Mucosa of descending colon (tissue), 3 donors: ENCODE measurements at places on chromosomes 13 and 19.

DNA sequence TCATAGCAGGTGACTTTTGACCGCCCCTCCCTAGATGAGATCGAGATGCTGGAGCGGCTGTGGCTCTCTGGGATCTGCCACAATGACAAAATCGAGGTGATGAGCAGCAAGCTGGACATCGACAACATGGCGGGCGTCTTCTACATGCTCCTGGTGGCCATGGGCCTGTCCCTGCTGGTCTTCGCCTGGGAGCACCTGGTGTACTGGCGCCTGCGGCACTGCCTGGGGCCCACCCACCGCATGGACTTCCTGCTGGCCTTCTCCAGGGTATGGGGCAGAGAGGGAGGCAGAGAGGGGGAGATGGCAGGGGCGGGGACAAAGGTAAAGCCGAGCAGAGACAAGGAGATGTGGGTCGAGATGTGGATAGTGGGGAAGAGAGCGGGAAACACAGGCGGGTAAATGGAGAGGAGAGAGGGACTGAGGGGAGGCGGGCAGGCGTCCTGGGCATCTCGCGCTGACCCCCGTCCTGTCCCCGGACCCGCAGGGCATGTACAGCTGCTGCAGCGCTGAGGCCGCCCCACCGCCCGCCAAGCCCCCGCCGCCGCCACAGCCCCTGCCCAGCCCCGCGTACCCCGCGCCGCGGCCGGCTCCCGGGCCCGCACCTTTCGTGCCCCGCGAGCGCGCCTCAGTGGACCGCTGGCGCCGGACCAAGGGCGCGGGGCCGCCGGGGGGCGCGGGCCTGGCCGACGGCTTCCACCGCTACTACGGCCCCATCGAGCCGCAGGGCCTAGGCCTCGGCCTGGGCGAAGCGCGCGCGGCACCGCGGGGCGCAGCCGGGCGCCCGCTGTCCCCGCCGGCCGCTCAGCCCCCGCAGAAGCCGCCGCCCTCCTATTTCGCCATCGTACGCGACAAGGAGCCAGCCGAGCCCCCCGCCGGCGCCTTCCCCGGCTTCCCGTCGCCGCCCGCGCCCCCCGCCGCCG, 3.4 kb upstream of the GRWD1 start:
- no peak for DNase-seq

- DNase-seq: no peak
Observed at GRCh38 chr19:49210901-49211451, 53.4 kb downstream of the TRPM4 start.

- no peak for DNase-seq
Observed at GRCh38 chr19:18480006-18480691, 41.7 kb downstream of the ELL start.

DNA sequence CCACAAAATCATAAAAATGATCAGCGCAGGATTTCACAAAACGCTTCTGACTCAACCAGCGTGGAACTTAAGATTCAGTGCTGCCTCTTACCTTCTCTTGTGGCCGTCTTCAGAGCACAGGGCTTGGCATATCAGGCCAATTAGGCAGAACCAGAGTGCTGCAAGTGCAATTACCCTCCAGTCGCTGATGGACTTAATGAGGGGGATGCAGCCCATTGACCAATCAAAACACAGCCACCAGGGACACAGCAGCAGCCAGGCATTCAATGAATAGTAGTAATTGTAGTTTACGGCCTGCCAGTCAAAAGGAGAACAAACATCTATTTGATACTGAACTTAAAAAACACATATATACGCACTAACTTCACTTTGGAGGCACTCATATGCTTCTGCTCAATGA, 38.2 kb downstream of the TMTC4 start:
- no peak for DNase-seq

GRCh38 chr13:98427331-98427995, 149.4 kb downstream of the STK24 start:
- no peak for DNase-seq

- peak; percentile 71 for DNase-seq
Observed at GRCh38 chr13:43908156-43909126, 28.7 kb downstream of the LACC1 start.

DNA sequence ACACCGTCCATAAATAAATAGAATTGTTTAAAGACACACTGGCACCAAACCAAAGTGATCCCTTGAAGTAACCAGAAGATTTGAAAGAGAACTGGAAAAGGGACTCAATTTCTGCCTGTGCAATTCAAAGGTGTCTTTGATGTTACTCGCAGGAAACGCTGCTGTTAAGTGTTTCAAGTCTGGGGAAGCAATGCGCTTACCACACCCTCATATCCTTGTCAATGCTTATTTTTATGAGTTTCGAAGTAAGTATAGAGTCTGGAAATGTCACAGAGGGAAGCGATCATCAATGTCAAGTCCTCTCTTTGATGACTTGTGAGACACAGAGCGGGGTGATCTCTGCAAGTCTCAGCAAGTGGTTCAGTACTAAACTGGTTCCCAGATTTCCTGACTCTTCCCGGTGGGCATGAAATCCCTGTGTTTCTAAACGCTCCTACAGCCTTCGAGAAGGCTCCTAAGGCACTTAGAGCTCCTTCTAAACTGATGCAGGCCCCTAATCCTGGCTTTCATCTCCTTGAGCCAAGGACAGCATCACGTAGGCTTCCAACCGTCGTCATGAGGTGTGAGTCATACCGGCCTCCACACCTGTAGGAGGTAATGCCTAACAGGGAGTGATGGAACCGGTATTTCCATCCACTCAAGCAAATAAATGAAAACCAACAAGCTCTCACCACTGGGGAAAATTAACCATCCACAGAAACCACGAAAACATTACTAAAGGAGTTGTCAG, 22.8 kb downstream of the SYDE1 start:
- DNase-seq: no peak

DNA sequence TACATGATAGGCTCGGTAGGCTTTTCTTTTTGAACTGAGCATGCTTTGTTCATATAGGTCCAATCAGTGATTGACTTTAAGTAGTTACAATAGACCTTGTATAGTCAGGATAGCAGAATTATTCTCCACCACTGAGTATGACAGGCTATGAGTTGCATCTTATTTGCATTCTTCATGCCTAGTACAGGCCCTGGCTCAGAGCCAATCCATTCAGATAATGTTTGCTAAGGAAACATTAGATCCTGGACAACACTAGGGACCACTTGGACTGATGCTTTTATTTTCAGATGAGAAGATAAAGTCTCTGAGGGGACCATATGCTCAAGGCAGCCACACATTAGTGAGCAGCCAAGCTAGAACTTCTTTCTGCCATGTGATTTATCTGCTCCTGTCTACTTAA, 133.9 kb downstream of the KL start:
- no peak for DNase-seq

- no peak for DNase-seq
Observed at GRCh38 chr13:49417161-49417560, 26.7 kb downstream of the CAB39L start.

- no peak for DNase-seq
Observed at GRCh38 chr13:52371736-52372247, 34.2 kb downstream of the THSD1 start.

- no peak for DNase-seq
Observed at GRCh38 chr19:51036519-51036918, 1.7 kb upstream of the KLK12 start.

GRCh38 chr19:38079926-38080380, 144.1 kb downstream of the DPF1 start:
- DNase-seq: no peak

DNA sequence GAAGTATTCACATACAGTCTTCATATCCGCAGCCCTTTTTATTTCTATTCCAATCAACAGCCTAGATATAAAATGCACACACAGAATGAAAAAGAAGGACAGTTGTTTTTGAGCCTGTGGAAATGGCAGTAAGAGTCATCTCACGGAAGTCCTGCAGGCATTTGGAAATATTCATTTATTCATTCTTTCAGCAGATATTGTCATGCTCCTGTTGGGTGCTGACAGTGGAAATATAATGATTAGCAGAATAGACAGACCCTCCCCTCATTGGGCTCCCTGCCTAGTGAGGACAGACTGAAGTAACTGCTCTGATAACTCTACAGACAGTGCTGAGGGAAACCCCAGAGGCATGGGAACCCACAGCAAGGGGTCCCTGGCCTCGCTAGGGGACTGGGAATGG, 392.3 kb downstream of the FOXO1 start:
- DNase-seq: no peak

DNA sequence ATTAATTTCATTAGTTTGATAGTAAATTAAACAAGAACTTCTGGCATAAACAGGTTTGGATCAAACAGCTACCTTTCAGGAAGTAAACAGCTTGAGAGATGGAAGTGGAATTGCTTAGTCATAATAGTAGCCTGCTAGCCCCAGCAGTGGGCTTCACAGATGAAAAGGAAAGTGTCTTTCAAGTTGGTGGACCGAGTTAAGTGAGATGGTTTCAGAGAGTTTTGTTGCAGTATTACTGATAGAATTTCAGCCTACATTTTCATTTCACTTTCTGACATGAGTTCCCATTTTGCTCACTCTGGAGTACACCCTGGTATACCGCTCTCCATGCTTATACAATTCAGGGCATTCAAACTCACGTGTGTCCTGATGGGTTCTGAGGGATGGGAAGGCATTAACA, 2.0 kb upstream of the PTOV1 start:
- DNase-seq: no peak

GRCh38 chr19:14006766-14007562, 844 bp upstream of the RFX1 start:
- no peak for DNase-seq
